ENCODE measurements at places on chromosomes 4 and X. TPM values are rescaled to one million over a fixed set of nuclear protein-coding genes. Genes with fewer than 3 reads are reported as not detected.

Gene KIF4A
- total RNA-seq: 28.0 TPM

Gene PLXNB3
- 1.5 TPM for total RNA-seq

Gene TREX2
- 1.0 TPM for total RNA-seq

Gene ATP2B3
- total RNA-seq: not detected

Gene BTC
- not detected for total RNA-seq

Gene EVC2
- total RNA-seq: 0.66 TPM

Gene LDB2
- not detected for total RNA-seq

Gene PPP1R2C
- not detected for total RNA-seq

Gene NPNT
- total RNA-seq: 0.06 TPM

Gene GLRA3
- total RNA-seq: not detected

Gene TAF1
- total RNA-seq: 43.1 TPM

Gene KIAA1210
- not detected for total RNA-seq

Gene PLS3
- 0.84 TPM for total RNA-seq

Gene DUSP21
- total RNA-seq: not detected

Gene CTAG1A
- total RNA-seq: not detected
